Smooth muscle cell of bladder (primary cell): ENCODE measurements at places on chromosomes 4 and X. TPM values are rescaled to one million over a fixed set of nuclear protein-coding genes. Genes with fewer than 3 reads are reported as not detected.

The ZNF595 gene
- 7.1 and 7.6 TPM in 2 replicates for total RNA-seq

The GAGE13 gene
- not detected in 2 replicates for total RNA-seq

The MGARP gene
- total RNA-seq = 19.2 and 31.9 TPM in 2 replicates

The SMIM31 gene
- total RNA-seq = not detected in 2 replicates

The ANKRD17 gene
- total RNA-seq = 35.0 and 42.2 TPM in 2 replicates

The FAM47C gene
- not detected in 2 replicates for total RNA-seq

The RENBP gene
- 2.0 and 2.6 TPM in 2 replicates for total RNA-seq

The PRSS12 gene
- 34.1 and 62.7 TPM in 2 replicates for total RNA-seq

The STPG2 gene
- total RNA-seq = 0.09 and 0.14 TPM in 2 replicates

The LIMCH1 gene
- total RNA-seq = 16.5 and 42.9 TPM in 2 replicates

The TLR8 gene
- not detected in 2 replicates for total RNA-seq

The GPM6B gene
- total RNA-seq = 0.28 and 0.65 TPM in 2 replicates

The GABRE gene
- total RNA-seq = 34.1 and 58.4 TPM in 2 replicates

The OCRL gene
- 16.1 and 19.0 TPM in 2 replicates for total RNA-seq

The VSIG4 gene
- total RNA-seq = not detected in 2 replicates

The BEND4 gene
- 0.09 TPM in 1 of 2 replicates, not detected in the other for total RNA-seq

The FRAS1 gene
- total RNA-seq = 3.3 and 5.0 TPM in 2 replicates

The OPN1LW gene
- total RNA-seq = not detected in 2 replicates

The MTTP gene
- under 0.01 and 0.09 TPM in 2 replicates for total RNA-seq

The TMPRSS11F gene
- total RNA-seq = not detected in 2 replicates

The GRIA2 gene
- total RNA-seq = not detected in 2 replicates

The CFI gene
- 1.8 and 6.9 TPM in 2 replicates for total RNA-seq

The ZDHHC15 gene
- under 0.01 TPM in 2 replicates for total RNA-seq

The STARD8 gene
- total RNA-seq = 0.43 and 1.3 TPM in 2 replicates

The HSFX4 gene
- total RNA-seq = not detected in 2 replicates

The PAGE5 gene
- total RNA-seq = 1.0 and 1.4 TPM in 2 replicates

The CT45A7 gene
- total RNA-seq = not detected in 2 replicates
